ENCODE measurements at places on chromosomes 5 and 9. TPM values are rescaled to one million over a fixed set of nuclear protein-coding genes. Genes with fewer than 3 reads are reported as not detected.

CDX1 gene
- polyA plus RNA-seq: 219 TPM

RPS23 gene
- polyA plus RNA-seq: 4,145 TPM

LHX6 gene
- polyA plus RNA-seq: 1.1 TPM

C9orf152 gene
- polyA plus RNA-seq: 25.7 TPM

GABRA1 gene
- polyA plus RNA-seq: not detected

EDIL3 gene
- polyA plus RNA-seq: 1.6 TPM

OBP2B gene
- not detected for polyA plus RNA-seq

VLDLR gene
- polyA plus RNA-seq: 2.4 TPM

NRARP gene
- 12.6 TPM for polyA plus RNA-seq

PGM5 gene
- 1.6 TPM for polyA plus RNA-seq

SARDH gene
- polyA plus RNA-seq: 0.54 TPM

TAF1L gene
- polyA plus RNA-seq: not detected

LECT2 gene
- polyA plus RNA-seq: not detected

AFAP1L1 gene
- 8.5 TPM for polyA plus RNA-seq

SH3GLB2 gene
- polyA plus RNA-seq: 85.2 TPM

HAVCR2 gene
- 1.8 TPM for polyA plus RNA-seq

FBP1 gene
- polyA plus RNA-seq: 113 TPM

ZDHHC11 gene
- polyA plus RNA-seq: 5.1 TPM

CNTFR gene
- polyA plus RNA-seq: 3.0 TPM

PCDHA7 gene
- polyA plus RNA-seq: 0.06 TPM

SPACA9 gene
- polyA plus RNA-seq: 1.9 TPM

SPINK13 gene
- not detected for polyA plus RNA-seq

Data from small intestine (tissue), 16 donors.